Activated effector memory CD4-positive, alpha-beta T cell treated with Interleukin-2 at 50 U/mL for 16 hours (primary cell): ENCODE measurements at places on chromosomes 2 and 18.

DNA sequence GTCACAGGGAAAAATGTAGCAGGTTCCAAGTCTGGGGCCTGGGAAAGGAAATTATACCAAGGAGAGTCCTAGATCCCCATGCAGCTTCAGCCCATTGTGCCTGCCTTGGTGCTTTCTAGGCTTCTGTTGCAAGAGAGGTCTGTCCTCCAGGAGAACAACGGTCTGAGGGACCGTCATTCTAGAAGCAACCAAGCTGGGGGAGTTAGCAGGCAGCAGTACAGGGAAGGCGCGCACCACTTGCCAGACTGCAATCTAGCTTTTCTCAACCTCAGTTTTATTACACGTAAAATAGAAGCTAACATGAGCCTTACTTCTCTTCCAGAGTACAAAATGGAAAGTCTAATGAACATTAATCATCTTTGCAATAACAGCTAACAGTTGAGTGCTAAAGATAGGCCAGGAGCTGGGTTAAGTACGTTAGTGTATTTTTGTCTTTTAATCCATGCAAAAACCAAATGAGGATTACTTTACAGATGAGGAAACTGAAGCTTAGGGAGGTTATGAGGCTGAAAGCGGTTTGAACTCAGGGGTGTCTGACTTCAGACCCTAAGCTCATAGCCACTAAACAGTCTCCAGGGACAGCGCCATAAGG, 1.9 kb downstream of the TCF23 start:
- no peak for DNase-seq

- no peak for DNase-seq
Measured at GRCh38 chr2:28155086-28155485, 237.6 kb upstream of the FOSL2 start.

DNA sequence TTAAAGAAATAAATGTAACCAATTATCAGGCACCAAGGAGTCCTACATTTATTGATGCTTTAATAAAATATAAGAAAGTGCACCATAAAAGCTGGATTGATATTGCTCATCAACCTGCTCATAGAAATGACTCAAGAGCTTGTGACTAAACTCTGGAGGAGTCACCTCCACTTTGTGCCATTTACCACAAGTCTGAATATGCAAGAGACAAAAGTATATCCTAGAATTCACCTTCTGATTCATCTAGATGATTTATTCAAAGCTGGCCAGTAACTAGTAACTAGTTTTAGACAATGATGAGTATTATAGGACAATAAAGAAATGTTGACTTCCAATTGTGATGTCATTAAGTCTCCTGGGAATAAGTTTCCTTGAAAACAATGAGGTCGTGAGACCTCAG, 146.0 kb upstream of the SOX11 start:
- no peak for DNase-seq

DNA sequence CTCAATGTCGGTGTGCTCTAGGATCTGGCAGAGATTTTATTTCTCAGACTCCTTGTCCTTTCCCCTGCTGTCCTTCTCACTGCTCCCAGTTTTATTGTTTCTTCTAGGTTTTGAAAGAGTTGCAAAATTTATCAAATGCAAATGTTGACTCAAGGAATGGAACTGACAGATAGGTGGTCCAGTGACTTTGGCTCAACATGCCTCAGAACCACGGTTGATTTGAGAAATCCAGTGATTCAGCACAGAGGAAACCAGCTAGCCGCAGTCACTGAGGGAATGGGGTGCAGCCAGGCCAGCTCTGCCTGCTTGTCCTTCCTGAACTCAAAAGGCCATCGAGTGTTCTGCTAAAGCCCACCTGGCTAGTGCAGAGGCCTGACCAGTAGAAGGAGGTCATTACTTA, 125.7 kb upstream of the LYPD6 start:
- no peak for DNase-seq

- no peak for DNase-seq
Measured at GRCh38 chr2:114709936-114710850, 267.8 kb downstream of the DPP10 start.

DNA sequence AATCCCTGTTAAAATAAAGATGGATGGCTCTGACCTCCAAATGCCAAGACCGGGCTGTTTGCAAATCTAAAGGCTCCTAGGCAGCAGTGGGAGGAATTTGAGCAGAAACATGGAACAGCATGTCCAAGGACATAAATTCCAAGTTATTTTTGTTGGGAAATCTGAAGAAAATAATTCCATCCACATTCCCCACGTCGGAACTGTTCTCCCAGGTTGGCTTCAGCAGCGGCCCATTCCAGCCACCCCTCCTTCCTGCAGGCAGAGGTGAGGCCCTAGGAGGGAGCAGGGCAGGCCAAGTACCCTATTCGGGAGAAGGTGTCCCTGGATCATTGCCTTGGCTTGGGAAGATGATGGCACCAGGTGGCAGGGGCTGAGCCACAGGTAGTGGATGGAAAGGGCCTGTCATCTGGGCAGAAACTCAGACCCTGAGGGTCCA, 117.1 kb downstream of the CAPN13 start:
- no peak for DNase-seq

GRCh38 chr2:187842978-187843847, 289.0 kb upstream of the TFPI start:
- DNase-seq, result no peak

DNA sequence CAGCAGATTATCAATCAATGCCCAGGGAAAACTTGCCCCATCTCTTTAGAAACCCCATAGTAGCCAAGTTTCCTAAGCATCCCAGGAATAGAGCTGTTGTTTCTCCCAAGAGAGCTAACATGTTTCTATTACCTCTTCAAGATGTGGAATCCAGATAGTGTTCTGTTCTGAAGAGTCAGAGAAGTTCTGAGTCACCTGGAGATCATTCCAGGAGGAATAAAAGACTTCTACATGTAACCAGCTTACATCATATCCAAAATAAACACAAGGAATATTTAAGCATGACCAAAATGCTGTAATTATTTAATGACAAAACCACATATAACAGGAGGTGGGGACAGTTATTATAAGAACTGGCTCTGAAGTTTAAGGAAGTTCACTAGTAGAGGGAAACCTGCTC, 51.0 kb upstream of the GORASP2 start:
- DNase-seq, result no peak

DNA sequence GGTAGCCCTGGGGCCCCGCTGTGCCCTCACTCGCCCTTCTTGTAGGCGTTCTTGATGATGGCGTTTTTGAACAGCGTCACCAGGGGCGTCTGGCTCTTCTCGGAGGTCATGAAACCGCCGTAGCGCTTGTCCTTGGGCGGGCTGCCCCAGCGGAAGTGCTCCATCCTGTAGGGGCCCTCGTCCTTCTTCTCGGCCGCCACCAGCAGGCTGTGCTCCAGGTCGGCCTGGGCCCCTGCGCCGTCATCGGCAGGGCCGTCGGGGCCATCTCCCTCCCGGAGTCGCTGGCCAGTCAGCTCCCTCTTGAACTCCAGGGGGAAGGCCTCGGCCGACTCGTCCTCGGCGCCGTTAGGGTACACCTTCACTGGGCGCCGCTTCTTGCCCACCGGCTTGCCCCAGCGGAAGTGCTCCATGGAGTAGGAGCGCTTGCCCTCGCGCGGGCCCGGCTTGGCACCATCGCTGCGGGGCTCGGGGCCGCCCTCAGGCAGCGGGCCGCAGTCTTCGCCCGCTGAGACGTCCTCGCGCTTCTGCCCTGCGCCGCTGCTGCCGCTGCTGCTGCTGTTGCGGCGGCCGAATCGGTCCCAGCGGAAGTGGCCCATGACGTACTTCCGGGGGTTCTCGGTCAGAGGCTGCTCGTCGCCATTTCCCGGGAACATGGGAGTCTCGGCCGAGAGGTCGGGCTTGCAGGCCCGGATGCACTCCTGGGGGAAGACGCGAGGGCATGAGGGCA, 7.2 kb downstream of the POMC start:
- DNase-seq, result peak; percentile 53

DNA sequence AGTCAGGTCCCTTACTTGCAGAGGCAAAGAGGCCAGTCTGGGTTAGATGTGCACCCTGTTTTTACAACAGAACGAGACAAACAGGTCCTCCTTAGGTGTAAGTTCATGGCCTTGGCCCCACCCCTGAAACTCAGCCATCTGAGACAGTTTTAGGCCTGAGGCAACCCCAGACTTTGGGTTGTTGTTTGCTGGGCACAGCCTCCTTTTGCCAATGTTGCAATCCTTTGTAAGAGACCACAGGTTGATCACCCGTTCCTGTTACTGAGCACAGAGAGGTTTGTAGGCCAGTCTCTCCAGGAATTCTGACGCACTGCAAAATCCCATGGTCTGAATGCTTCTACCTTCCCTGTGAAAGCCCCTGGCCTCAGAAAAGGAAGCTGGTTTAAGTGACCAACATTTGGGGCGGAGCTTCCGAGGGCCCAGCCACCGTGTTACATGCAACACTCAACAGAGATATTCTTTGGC, 15.5 kb upstream of the IL1RN start:
- DNase-seq, result no peak

GRCh38 chr18:5518899-5519371, 24.9 kb downstream of the EPB41L3 start:
- DNase-seq, result no peak

DNA sequence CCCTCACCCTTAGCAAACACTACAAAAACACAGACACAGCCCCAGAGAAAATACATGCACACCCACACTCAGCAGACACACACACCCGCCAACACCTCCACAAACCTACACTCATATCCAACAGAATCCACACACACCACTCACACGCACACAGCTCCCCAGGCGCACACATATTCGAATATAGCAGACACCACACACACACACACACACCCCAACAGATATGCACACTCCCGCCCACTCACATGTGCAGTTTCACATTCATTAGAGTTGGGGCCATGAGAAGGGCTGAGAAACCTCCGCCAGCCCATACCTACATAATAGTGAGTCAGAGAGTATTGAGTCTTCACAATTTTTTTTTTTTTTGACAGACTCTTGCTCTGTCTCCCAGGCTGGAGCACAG, 29.4 kb upstream of the NOTO start:
- DNase-seq, result no peak

- no peak for DNase-seq
Measured at GRCh38 chr2:108905906-108906305, 83.1 kb downstream of the EDAR start.

GRCh38 chr2:26640331-26640745, 828 bp downstream of the CIB4 start:
- no peak for DNase-seq

- no peak for DNase-seq
Measured at GRCh38 chr2:70145144-70145490, 45.7 kb downstream of the C2orf42 start.

DNA sequence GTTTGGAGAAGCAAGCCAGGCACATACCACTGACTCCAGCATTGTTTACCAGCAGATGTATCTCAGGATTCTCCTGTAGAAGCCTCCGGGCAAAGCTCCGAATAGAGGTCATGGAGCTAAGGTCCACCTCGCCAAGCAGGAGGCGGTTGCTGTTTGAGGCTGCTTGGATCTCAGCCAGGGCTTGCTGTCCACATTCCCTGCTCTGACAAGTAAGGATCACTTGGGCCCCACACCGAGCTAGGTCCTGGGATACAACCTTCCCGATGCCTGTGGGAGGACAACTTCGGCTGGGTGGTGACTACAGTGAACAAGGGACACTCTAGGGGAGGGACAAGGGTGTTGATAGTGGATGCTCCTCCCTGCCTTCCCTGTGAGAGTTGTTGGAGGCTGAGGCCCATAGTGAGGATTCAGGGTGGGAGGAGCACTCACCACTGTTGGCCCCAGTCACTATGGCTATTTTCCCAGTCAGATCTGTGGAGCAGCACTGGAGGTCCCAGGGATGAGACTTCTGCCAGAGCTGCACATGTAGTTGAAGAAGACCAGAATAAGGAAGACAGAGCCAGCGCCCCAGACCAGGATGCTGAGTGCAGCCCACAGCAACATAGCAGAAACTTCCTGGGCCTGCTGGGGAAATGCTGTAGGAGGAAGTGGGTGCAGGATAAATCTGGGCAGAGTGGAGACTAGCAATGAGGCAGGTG, 8.3 kb downstream of the C2orf81 start:
- no peak for DNase-seq

DNA sequence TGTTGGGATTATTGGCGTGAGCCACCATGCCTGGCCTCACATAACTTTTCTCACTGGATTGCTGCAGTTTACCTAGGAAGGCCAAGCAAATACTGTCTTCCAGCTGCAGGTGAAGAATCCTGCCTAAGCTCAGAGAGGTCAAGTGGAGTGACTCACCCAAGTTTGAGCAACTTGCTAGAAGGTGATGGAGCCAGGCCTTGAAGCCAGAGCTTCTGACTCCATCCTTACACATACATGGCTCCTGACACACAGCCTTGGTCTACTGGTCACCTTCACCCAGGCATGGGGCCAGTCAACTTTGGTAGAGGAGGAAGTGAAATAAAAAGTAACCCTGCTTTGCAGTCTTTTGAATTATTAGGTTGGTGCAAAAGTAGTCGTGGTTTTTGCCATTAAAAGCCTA, 93.5 kb downstream of the VWA3B start:
- no peak for DNase-seq

DNA sequence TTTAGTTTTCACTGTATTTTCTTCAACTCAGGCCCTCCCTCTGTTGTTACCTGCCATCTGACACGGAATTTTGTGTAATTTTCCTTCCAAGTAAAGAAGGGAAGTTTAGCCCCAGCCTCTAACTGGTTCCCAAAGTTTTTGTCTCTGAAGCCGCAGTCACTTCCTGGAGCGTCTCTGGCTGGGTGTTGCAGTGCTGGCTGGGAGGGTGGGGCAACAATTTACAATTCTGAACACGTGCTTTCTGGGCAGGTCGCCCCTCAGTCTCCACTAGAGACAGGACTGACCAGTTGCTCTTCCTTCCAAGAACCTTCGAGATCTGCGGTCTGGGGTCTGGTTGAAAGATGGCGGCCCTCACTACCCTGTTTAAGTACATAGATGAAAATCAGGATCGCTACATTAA, 3.5 kb downstream of the CNDP2 start:
- DNase-seq, result peak; percentile 29

GRCh38 chr2:173248381-173248780, 106.3 kb upstream of the CDCA7 start:
- no peak for DNase-seq

- DNase-seq, result peak; percentile 22
Measured at GRCh38 chr2:191740016-191740419, 62.1 kb downstream of the NABP1 start.

DNA sequence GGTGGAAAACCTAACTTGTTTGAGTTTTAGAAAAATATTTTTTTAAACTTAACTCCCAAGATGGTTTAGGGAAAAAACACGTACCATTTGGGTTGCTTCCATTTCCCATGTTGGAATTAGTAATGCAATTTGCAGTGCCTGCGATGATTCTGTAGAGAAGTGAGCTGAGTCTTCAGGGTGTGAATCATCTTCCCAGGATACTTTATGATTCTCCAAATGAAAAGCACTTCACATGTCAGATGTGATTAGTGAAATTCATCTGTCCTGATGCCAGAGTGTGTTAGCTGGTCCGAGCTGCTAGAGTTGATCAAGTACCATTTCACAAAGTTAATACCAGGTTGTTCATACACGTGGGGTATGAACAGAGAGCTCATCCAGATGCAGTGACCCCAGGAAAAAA, 59.1 kb downstream of the ACOXL start:
- no peak for DNase-seq

GRCh38 chr2:24856791-24857211, 63.2 kb downstream of the ADCY3 start:
- no peak for DNase-seq

- no peak for DNase-seq
Measured at GRCh38 chr18:52312346-52312745, 27.7 kb upstream of the DCC start.
